ENCODE measurements at places on chromosomes 6 and 20.

- DNase-seq: no peak
Observed at GRCh38 chr6:7413151-7413823, 23.7 kb downstream of the RIOK1 start.

- DNase-seq: no peak
Observed at GRCh38 chr20:52975803-52976531, 3.8 kb downstream of the TSHZ2 start.

- no peak for DNase-seq
Observed at GRCh38 chr6:42771741-42772100, 10.1 kb upstream of the BICRAL start.

DNA sequence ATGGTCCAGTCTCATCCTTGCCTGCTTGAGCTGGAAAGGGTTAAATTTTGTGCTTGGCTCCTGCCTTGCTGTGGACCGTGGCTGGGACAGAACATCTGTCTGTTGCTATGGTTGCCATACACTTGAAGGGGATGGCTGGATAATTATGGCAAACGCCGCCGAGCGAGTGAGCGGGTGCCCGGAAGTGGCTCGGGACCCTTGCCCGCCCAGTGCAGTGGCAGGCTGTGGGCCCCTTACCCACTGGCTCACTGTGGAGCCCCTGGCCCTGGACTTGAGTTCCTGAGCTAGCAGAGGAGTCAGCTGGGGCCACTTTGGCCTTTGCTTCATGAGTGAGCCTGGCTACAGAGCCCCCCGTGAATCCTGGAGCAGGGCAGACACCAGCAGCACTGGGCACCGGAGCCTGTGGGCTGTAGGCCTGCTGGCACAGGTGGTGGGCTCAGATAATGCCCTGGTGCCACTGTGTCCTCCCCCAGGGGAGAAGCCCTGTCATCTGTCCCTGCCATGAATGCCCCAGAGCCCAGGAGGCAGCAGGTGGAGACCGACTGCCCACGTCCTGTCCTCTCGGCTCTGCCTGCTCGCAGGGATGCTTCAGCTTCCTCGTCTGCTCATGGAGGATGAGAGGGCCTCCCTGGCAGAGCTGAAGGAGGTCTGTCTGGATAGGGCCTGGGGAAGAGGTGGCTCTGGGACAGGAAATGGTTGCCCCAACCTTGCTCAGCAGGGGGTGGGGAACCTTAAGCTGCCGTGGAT lies 25.5 kb upstream of the NOL4L start:
- no peak for DNase-seq

GRCh38 chr20:36988494-36988966 lies 37.0 kb upstream of the SAMHD1 start:
- no peak for DNase-seq

DNA sequence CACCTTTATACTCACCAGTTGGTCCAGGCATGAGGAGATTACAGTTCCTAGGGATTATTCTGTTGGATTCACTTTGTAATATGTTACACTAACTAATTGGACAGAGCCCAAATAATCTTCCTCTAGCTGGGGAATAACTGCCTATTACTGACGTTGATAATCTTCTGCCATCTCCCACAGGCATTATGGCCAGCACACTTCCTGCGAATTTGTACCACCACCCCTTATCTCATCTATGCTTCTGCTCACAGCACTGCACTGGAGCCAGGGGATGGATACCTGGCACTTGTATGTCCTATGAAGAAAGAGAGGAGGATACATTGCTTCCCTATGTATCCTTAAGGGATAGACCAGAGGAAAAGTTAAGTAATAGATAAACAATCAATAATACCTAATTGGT lies 494.8 kb upstream of the MAN1A1 start:
- no peak for DNase-seq

GRCh38 chr6:24340998-24341938 lies 16.6 kb downstream of the DCDC2 start:
- no peak for DNase-seq

DNA sequence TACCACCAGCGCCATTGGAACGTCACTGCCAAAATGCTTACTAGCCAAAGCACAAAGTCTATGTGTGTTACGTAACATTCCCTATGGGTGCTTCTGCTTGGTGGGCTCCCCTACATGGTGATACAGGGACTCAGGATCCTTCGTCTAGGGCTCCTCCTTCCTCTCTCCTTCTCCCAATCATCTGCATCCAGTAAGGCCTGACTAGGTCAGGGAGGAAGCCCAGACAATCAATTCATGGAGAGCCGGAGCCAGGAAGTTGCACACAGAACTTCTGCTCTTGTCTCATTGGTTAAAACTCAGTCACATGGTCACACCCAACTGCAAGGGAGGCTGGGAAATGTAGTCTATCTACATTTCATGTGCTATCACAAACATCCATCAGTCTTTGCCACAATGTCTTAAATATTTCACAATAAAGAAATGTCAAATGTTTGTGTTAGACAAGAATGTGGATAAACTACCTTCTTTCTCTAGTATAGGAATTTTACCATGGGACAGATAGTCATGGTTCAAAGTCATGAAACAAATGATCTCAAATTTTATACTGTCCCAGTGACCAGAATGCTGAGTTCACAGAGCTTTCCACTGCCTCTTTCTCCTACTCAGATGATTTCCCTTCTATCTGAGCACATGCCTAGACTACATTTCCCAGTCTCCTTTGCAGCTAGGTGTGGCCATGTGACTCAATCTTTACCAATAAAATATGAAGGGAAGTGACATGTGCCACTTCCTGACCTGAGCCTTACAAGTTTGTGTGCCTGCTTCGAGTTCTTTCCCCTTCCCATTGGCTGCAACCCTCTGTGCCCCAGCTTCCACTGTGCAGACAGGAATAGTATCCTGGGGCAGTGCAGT lies 9.3 kb upstream of the KCNK15 start:
- DNase-seq: no peak

GRCh38 chr6:15874821-15875220 lies 212.0 kb upstream of the DTNBP1 start:
- DNase-seq: no peak

- no peak for DNase-seq
Observed at GRCh38 chr6:79604583-79605037, 26.5 kb upstream of the SH3BGRL2 start.

GRCh38 chr20:50608750-50609104 lies 82.6 kb downstream of the RIPOR3 start:
- no peak for DNase-seq

GRCh38 chr6:129691709-129692108 lies 18.3 kb downstream of the ARHGAP18 start:
- no peak for DNase-seq

DNA sequence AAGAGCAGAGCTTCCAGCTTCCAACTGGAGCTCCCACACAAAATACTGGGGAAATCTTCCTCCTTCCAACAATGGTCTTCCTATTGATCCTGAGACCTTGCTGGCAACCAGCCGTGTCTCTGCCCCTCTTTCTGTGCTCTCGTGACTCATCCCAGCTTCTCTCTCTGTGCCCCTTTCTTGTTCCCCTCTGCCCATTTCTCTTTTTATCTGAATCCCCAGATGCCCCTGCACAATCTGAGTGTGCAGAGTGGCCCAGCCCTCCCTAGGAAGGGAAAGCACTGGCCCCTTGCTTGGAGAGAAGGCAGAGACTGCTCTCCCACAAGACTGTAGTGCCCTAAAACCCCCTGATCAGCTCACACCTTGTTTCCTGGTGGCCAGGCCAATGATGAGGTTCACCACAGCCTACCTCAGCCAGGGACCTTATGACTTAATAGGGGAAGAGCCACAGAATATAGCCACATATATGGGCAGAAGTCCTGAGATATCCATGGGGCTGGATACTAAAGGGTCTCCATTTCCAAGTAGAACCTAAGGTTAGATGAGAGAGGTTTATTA lies 23.1 kb upstream of the MAS1L start:
- no peak for DNase-seq

DNA sequence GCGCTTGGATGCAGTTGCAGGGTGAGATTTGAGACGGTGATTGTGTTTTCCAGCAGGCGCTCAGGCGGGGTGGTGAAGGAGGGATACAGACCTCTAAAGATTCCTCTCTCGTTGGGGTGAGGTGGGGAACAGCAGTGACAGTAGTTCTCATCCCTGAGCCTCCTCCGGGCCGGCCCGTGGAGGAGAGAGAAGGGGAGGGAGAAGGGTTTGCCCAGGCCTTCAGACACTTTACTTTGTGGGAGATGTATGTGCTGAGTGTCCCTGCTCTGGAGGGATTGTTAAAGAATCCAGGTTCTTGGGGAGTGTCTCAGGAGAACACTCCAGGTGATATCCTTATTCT lies 41.0 kb downstream of the PSMB9 start:
- no peak for DNase-seq

DNA sequence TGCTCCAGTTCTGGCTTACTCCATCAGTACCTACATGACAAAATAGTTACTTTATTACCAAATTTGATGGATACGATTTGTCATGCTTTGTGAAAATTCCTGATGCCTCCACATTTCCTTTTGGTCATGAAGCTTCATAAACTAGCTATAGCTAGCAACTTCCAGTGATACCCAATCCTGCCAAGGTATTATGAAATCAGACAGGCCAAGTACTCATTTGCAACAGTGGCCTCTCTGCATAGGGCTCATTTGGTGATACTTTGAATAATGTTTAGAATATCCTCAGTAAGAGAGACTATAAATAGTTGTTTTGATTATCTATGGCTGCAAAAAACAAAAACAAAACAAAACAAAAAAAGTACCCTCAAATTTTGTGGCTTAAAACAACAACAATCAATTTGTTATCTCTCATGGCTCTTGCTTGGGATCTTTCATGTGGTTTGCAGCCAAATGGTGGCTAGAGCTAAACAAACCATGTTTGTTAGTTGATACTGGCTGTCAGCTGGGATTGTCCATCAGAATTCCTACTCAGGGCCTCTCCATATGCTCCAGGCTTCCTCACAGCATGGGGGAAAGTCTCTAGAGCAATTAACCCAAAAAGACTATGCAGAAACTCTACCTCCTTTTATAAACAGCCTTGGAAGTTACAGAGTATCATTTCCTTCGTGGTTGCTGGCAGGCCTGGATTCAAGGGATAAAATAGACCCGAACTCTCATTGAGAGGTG lies 10.1 kb upstream of the PRL start:
- no peak for DNase-seq

DNA sequence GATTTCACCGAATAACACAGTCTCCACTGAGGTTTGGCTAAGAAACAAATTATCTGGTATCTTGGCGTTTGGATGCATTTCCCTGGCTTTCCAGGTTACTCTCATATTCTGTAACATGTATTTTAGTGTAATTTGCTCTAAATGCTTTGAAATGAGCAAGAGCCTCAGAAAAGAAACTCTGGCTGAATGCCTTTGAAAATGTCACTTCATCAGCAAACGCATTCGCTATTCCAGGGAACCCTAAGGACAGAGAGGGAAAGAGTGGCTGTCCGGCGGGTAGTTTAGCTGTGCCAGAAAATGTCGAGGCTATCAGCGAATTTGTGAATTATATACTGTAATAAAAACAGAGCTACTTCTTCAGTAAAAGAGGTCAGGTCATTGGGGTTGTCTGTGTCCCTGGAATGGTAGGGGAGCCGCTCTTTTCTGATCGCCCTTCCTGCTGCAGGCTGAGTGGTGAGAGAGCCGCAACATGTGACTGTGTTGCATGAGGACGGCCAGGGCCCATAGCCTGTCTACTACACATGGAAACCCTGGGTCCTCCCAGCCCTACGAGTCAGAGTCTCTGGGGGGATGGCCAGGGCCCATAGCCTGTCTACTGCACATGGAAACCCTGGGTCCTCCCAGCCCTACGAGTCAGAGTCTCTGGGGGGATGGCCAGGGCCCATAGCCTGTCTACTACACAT lies 57.3 kb downstream of the SMOC2 start:
- no peak for DNase-seq

DNA sequence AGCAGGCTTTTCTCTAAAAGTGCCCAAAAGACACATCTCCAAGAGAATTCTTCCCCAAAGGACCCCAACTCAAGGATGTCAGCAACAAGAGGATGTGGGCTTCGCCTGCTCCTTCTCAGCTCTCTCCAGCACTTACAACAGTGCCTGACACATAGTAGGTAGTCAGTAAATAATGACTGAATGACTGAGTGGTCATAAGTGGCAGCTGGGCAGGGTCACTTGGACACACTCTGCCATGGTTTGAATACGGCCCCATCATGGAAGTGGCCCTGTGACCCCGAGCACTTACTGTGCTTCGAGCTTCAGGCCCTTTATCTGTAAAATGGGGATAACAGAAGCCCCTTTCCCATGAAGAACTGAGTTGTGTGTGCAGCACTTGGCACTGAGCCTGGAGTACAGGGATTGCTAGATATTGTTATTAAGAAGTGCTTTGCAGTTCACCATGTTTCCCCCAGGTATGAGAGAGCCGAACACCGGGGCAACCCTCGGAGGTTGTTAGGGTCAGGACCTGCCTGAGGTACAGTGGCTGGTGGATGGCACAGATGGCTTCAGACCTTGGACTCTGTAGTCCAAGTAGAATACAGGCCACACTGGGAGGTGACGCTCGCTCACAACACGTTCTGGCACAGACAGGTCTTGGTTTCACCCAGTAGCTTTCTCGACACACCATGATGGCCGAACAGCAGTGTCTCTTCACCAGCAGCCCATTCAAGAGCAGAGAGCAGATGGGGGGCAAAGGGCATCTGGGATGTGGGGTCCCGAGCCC lies 56.0 kb downstream of the NOL4L start:
- DNase-seq: no peak

DNA sequence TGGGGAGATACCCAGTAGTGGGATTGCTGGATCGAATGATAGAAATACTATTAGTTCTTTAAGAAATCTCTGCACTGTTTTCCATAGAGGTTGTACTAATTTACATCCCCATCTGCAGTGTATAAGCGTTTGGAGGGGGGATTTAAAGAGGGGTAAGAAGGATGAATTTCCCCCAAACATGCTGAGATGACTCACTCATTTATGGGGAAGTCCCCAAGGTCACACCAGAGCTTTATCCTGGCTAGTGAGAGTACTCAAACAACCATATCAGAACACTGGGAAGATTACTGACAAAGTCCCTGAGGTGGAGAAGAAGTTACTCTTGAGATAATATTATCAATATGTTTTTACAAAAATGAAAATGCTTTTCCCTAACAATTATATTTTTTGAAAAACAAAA lies 44.0 kb downstream of the ROS1 start:
- no peak for DNase-seq

- DNase-seq: no peak
Observed at GRCh38 chr6:7996538-7997111, 67.6 kb downstream of the BLOC1S5 start.

GRCh38 chr6:129903082-129903481 lies 42.0 kb upstream of the TMEM244 start:
- no peak for DNase-seq
